CD4-positive, alpha-beta T cell treated with Interleukin-1 beta for 1 hour (primary cell): ENCODE measurements at places on chromosomes 6 and 20.

DNA sequence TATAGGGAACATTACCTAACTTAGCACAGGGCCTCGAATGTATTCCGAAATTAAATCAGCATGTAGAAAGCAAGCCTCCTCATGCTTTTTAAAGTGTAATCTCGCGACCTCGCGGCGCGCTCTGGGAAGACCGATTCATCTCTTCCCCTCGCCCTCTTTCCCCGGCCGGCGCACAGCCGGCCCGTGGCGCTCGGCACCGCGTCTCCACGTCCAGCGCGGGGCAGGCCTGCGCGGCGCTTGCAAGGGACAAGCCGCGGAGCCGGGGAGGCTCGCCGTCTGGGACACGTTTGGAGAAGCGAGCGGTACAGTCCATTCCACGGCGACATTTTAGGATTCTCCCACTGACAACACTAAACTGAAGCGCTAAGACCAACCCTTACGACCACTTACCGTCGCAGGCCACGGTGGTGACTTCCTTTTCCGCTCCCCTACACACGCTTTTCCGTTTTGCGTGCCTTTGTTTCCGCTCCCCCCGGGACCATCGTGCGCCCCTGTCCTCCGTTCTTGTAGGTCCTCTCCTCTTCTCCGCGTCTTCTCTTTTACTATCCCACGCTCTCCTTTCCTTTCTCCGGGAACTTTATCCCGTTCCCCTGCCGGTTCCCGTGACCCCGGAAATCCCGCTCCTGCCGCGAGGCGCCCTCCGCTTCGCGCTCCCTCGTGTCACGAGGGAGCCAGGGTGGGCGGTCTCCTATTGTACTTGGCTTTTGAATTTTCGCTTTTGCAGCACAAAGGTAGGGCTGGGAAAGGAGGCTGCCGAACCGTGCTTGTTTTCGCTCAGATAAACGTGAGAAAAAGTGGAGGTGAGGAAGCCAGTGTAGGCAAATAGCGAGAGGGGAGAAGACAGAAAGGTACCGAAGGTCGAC, at the start of gene ECHDC1:
Gene ECHDC1, minus strand, starts transcription at position 664 of the 863 bp plus-strand sequence. CDS start 12,581 bp downstream, outside the sequence.
- peak; percentile 69 for DNase-seq

- no peak for DNase-seq
These were observed 72.4 kb downstream of the L3MBTL3 start for GRCh38 chr6:130090796-130091195.

DNA sequence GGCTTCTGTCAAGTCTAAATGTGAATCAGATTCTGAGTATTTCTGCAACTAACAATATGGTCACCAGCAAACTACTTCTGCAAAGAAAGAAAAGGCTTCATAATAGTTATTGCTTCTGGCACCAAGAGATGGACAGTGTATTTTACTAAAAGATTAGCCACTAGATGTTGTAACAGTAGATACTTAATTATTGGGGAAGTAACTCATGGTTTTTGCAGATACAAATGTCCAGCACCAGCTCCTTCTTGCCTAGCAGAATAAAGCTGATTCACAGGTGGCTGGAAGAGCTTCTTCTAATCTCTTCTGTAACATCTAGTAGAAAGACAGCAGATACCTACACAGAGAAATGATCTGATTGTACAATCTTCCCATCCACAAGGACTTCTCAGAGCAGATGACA, 21.2 kb downstream of the ATXN1 start:
- DNase-seq: no peak

DNA sequence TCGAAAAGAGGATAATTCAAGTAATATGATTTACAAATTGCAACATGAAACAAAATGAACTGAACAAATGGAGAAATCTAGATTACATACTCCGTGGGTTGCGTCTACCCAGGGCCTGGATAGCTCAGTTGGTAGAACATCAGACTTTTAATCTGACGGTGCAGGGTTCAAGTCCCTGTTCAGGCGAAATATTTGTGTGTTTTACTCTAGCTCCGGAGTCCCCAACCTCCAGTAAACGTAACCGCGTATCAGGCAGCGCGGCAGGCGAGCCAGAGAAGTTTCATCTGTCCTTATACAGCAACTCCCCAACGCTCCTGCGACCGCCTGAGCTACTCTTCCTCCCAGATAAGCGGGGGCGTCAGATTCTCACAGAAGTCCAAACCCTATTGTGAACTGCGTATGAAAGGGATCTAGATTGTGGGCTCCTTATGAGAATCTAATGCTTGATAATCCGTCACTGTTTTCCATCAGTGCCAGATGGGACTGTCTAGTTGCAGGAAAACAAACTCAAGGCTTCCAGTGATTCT, 176.1 kb downstream of the TRIM27 start:
- DNase-seq: no peak

DNA sequence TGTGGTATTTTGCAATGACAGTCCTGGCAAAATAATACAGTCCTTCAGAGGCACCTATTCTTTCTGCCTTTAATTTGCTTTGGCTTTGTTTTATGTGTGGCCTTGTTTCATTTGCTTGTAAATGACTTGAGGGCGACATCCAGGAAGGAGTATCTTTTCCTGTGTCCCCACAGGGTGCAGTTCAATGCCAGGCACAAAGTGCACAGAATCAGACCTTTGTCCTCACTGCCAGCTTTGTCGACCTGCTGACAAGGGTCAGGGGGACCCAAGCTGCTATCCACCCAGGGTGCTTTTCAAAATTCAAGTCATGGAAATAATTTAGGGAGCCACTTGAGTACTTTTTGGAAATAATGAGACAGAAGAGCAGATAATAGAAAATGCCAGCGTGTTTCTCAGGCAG, 37.0 kb upstream of the CDKN1A start:
- DNase-seq: no peak

- no peak for DNase-seq
These were observed 58.8 kb upstream of the MPC1 start for GRCh38 chr6:166441325-166442078.

GRCh38 chr20:21901470-21902275, 196.2 kb downstream of the PAX1 start:
- no peak for DNase-seq

GRCh38 chr6:49937017-49937416, 26.9 kb downstream of the DEFB114 start:
- DNase-seq: no peak

DNA sequence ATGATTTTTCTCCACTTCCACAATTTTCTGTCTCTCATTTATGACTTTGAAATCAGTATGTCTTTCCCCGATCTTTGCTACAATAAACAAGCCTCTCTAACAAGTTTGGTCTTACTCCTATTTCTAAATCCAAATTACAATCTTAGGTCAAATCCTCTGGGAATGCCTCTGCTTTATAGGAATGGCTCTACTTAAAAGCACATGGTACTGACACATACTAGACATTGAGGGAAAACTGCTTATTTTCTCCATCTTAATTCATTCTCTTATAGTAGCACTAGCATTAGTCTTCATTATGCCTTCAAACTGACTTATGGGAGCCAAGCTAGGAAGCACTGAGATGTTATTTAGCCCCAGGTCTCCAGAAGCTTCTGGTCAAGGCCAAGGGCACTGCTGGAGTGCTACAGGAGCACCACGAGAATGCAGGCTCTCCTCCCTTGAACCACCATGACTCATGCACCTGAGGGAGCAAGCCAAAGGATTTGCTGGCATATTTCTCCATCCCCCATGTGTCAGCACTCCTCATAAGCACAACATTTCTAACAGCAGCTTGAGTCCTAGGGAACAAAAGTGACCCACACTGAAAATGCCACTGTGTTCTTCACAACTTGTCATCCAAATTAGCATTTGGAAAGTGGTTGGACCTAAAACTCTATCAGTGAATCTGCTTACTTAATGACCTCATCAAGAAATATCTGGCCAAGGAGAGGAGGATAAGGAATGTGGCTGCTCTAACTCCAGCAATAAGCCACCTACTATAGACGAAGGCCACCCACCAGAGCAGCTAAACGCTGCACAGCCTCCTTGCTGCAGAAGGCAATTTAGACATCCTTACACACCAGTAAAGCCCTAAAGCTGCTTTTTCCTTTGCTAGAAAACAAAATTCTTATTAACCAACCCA, 156.8 kb upstream of the KCNQ5 start:
- no peak for DNase-seq
